ENCODE measurements at places on chromosomes 5 and 9.

DNA sequence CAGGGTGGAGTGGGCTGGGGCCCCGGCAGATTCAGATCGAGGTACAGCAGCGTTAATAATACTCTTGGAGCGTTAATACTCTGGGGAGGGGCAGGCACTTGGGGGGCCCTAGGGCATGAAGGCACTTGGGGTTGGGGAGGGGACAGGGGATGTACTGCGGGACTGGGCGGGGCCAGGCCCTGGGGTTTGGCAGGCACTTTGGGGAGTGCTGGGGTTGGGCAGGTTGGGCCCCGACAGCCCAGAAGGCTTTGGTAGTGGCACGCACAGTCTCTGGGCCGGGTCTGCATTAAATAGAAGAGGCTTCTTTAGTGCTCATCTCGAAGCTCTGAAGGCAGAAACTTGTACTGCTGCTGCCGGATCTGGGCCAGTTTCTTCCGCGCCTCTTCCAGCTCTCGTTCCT, 7.8 kb upstream of the TPM2 start:
- no peak for DNase-seq

DNA sequence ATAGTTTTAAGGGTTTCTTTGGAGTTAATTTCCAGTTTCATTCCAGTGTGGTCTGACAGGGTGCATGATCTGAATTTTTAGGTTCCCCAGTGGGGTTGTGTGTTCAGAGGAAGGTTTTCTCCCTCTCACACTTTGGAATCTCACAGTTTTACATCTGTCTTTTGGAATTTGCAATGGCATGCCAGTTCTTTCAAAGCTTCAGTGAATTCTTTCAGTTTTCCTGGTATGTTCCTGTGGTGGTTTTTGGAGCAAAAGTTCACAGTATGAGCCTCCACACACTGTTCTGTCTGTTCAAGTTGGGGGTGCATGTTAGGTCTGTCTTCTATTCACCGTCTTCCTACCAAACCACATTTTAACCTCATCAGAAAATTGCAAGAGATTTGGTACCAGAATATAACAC, 624.2 kb downstream of the KCTD16 start:
- no peak for DNase-seq

DNA sequence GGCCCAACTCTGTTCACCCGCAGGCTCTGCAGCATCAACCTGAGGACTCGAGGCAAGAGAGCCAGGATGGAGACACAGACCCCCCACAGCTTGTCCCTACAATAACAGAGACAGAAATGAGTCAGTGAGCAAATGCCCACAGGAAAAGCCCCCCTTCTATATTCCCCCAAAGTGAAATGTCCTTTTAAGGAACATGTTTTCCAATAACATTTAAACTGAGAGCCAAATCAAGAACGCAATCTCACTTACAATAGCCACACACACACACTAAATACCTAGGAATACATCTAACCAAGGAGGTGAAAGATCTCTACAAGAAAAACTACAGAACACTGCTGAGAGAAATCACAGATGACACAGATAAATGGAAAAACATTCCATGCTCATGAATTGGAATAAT, 49.0 kb downstream of the TEX10 start:
- DNase-seq = no peak

GRCh38 chr5:160641405-160641804, 210.6 kb downstream of the ATP10B start:
- DNase-seq = no peak

GRCh38 chr5:139578325-139578724, 17.2 kb downstream of the UBE2D2 start:
- DNase-seq = no peak

DNA sequence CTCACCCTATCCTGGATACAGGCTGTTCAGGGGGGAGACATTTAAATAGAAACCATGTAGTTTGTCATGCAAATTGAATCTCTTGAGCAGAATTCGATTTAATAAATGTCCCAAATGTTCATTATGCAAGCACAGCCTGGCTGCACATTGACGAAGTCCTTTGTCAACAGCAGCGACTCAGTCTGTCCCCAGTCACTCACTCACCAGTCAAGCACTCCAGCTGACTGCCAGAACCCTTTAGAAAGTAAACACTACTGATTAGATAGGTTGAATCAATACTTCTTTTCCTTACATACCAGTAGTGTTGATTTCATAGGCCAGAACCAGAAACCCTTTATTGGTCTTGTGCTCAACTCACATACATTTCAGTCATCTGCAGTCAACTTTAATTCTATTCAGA, 27.5 kb downstream of the CDH6 start:
- DNase-seq = no peak

GRCh38 chr5:143659599-143660238, 152.2 kb upstream of the HMHB1 start:
- DNase-seq = no peak

- DNase-seq = no peak
Measured at GRCh38 chr5:78568212-78568611, 80.4 kb downstream of the LHFPL2 start.

DNA sequence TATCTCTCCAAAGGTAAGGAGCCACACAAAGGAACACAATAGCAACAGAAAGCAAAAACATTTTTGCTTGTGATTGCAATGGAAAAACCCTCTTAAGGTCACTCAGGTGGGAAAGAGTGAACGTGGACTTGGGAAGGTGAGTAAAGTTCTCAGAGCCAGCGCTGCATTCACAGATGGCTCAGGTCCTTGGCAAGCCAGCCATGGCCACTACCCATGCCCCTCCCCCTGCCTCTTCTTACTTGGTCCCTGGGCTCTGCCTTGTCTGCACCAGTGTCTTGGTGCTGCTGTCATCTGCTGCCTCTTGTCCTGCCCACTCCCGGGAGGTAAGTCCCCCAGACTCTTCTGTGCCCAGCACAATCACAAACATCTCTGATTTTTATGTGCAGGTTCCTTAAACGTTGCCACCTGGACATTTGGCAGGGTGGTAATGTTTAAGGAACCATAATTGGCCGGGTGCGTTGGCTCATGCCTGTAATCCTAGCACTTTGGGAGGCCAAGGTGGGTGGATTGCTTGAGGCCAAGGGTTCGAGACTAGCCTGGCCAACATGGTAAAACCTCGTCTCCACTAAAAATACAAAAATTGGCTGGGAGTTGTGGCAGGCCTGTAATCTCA, 74.6 kb downstream of the FEM1C start:
- no peak for DNase-seq

DNA sequence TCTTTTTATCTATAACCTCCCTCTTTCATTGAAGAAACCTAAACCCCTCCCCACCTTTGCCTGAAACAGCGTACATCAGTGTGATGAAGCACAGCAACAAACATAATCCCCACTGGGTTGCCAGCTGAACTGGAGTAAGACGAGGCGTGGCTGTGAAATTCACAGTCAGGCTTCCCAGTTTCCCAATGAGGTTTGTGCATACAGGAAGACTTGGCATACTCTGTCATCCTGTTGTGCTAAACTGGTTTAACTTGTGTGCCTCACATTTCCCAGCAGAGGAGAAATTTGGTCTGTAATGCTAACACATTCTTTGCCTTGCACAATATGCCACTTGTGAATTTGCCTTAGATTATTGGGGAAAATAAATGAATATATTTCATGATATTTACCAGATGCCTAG, 121.5 kb downstream of the SV2C start:
- DNase-seq = no peak

GRCh38 chr5:124227914-124228313, 518.5 kb downstream of the ZNF608 start:
- no peak for DNase-seq

GRCh38 chr9:132169672-132170392, 8.0 kb downstream of the NTNG2 start:
- DNase-seq = peak; percentile 74

- DNase-seq = no peak
Measured at GRCh38 chr5:175885813-175886212, 14.4 kb downstream of the CPLX2 start.

- DNase-seq = no peak
Measured at GRCh38 chr5:80069251-80069800, 34.2 kb downstream of the THBS4 start.

- DNase-seq = no peak
Measured at GRCh38 chr9:31556667-31557463, 827.6 kb upstream of the ACO1 start.

GRCh38 chr9:83505282-83505681, 32.9 kb downstream of the FRMD3 start:
- no peak for DNase-seq

DNA sequence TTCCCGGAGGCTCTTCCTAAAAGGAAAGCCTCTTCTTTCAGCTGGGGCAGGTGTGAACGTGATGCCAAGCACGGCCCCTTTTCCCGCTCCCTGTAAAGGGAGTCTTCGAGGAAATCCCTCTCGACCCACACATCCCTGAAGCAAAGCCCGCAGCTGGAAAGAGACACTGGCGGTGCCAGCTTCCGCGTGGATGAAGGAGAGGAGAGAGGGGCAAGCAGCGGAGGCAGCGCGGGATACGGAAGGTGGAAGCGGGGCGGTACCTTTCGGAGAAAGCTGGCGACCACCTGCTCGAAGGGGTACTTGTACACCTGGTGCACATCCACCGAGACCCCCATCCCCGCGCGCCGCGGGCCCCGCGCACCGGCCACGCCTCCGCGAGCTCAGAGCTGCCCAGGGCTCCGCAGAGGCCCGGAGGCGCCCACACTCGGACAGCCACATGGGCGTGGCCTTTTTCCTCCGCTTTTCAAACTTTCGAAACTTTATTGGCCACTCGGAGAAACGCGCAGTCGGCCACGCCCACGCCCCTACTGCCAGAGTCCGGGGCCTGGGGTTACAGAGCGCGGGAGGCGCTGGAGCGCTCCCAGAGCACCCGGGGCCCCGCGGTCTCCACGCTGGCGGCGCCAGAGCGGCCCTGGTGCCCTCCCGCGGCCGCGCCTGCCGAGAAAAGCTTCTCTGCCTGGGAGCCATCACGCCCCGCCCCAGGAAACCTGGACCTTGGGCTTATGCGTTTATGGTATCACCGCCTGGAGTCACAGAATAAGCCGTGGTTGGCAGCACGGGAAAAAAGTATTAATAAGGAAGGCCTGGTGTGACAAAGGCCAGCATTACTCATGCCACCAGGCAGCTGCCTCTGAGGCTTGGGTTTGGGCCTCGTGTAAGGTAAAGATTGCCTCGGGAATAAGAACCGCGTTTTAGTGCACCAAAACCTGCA, at the start of gene PRELID2:
Gene PRELID2 (minus strand): TSS at position 426 of the 931 bp plus-strand sequence. CDS start 91 bp downstream, at position 335.
- DNase-seq = peak; percentile 29

DNA sequence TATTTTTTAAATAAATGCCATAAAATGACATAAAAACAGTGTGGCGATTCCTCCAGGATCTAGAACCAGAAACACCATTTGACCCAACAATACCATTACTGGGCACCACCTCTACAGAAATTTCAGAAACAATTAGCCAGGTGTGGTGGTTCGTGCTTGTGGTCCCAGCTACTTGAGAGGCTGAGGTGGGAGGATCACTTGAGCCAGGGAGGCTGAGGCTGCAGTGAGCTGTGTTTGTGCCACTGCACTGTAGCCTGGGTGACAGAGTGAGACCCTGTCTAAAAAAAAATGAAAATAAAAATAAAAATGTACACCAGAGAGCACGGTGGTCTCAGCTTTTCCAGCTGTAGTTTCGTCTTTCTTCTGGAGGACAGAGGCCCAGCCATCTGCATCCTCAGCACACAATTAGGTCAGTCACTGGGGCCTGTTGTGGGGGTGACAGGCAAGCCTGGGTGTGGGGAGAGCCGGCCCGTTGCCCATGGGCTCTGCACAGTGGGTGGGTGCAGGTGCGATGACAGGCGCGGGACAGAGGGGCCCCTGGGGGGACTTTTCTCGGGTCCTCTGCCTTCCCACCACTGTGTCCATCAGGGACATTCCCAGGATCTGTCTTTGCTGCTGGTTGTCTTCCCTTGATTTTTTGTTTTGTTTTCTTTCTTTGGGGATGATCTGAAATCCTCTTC, 9.8 kb downstream of the COL5A1 start:
- DNase-seq = no peak

GRCh38 chr5:93578813-93579691, 2.0 kb downstream of the NR2F1-AS1 start:
- no peak for DNase-seq

- DNase-seq = no peak
Measured at GRCh38 chr5:179111267-179112207, 51.4 kb downstream of the ZNF354C start.

- no peak for DNase-seq
Measured at GRCh38 chr5:28408186-28408585, 1369.8 kb upstream of the CDH9 start.

GRCh38 chr5:98581112-98581997, 192.1 kb upstream of the RGMB start:
- no peak for DNase-seq

- DNase-seq = no peak
Measured at GRCh38 chr5:10935536-10935935, 174.5 kb upstream of the DAP start.

DNA sequence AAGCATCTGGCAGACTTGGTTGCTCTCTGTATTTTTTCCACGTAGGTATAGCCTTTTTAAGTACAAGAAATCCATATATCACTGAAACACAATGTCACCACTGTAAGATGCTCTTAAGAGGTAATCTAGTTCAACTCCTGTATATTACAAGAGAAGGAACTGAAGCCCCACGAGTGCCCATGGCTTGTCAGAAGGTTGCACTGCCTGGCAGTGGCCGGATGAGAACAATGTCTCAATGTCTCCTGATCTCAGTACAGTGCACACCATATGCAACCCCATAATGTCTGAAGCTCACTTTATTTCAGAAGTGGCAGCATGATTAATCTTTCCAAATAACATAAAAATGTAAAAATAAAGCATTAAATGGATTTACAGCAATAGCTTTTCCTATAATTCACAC, 27.7 kb downstream of the TUT7 start:
- DNase-seq = no peak

GRCh38 chr9:82124090-82124489, 135.5 kb downstream of the SPATA31D1 start:
- DNase-seq = no peak

DNA sequence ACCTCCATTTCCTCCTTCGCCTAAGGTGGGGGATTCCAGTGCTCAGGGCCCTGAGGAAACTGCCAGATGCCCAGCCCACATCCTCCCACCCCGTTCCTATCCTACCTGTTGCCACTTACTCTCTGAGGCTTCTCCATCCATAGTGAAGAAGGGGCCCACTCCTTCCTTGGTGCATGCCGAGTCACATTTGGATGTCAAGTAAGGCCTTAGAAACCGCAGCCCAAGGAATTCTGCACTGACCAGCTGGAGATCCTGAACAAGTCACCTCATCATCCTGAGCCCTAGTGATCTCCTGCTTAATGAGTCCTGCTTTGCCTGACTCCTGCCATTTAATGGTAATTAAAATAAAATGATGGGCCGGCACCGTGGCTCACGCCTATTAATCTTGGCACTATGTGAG, 6.7 kb upstream of the TNIP1 start:
- no peak for DNase-seq

GRCh38 chr9:72775570-72775969, 177.3 kb downstream of the ALDH1A1 start:
- DNase-seq = no peak

DNA sequence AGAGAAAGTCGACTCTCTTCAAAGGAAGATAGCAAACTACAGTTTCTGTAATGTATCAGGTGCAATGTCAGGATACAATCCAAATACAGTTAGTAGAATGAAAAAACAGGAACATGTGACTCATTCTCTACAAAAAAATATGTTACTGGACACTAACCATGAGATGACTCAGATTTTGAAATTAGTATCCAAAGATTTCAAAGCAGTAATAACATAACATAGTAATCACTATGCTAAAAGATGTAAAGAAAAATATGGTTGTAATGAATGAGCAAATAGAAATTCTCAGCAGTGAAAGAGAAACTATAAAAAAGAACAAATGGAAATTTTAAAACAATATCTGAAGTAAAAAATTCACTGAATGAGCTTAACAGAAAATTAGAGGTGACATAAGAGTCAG, 42.3 kb downstream of the SHOC1 start:
- no peak for DNase-seq

Measured in OCI-LY7 (cell line).